ENCODE measurements at places on chromosomes 4 and X.

- DNase-seq = no peak
Observed at GRCh38 chr4:11072463-11072862, 356.2 kb downstream of the HS3ST1 start.

GRCh38 chrX:19581786-19582185, 66.5 kb upstream of the MAP3K15 start:
- DNase-seq = no peak

DNA sequence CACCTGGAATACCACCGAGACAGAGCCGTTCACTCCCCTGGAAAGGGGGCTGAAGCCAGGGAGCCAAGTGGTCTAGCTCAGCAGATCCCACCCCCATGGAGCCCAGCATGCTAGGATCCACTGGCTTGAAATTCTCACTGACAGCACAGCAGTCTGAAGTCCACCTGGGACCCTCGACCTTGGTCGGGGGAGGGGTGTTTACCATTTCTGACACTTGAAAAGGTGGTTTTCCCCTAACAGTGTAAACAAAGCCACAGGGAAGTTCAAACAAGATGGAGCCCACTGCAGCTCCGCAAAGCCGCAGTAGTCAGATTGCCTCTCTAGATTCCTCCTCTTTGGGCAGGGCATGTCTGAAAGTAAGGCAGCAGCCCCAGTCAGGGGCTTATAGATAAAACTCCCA, 243.2 kb downstream of the RASL11B start:
- no peak for DNase-seq

GRCh38 chr4:47577779-47578553, 92.9 kb downstream of the ATP10D start:
- no peak for DNase-seq

DNA sequence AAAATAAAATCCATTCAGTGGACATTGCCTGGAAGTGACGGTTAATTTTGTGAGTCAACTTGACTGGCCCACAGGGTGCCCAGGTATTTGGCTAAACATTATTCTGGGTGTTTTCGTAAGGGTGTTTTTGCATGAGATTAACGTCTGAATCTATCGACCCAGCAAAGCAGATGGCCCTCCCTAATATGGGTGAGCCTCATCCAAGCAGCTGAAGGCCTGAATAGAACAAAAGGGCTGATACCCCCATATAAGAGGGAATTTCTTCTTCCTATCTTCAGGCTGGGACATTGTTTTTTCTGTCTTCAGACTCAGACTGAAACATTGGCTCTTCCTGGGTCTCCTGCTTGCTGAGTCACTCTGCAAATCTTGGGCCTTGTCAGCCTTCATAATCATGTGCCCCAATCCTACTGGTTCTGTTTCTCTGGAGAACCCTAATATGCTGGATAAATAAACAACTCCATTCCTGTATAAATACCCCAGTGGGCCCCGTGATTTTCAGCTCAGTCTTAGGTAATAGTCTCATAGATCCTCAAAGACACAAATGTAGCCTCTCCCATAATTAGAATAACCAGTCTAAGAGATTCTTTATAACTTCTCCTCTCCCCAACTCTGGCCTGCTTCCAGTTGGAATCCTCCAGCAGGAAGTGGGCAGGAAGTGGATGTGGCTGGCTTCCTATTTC, 33.1 kb upstream of the DDX3X start:
- DNase-seq = no peak

GRCh38 chr4:169267070-169267469, 3.7 kb downstream of the SH3RF1 start:
- DNase-seq = no peak

GRCh38 chr4:138616775-138617174, 374.6 kb upstream of the SLC7A11 start:
- DNase-seq = no peak

Measured in activated CD4-positive, alpha-beta T cell treated with anti-CD3 and anti-CD28 coated beads, Interleukin-2, amount 10 ng/mL, durations not matched to agents 7 days and 5 days (primary cell).